ENCODE measurements at places on chromosomes 1 and 21.
A peak's percentile ranks its signal among the peaks of the same experiment; 100 is the strongest.

GRCh38 chr1:150887018-150887417 is at the start of gene CTXND2:
Gene CTXND2, plus strand, starts transcription at chr1:150887136. Its CDS starts 25,179 bp downstream, at chr1:150912315.
- DNase-seq: peak; percentile 65

DNA sequence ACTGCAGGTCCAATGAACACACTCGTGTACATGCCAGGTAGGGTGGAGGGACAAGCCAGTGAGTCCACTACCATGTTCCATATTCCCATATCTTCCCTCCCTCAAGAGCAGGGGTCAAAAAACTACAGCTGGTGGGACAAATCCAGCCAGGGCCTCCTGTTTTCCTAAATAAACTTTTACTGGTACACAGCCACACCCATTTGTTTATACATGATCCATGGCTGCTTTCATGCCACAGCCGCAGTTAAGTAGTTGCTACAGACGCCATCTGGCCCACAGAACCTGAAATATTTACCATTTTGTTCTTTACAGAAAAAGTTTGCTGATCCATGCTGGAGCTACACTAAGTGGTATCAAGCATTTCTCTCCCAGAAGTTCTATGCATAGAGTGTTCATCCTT is 42.4 kb downstream of the CASQ2 start:
- DNase-seq: no peak

DNA sequence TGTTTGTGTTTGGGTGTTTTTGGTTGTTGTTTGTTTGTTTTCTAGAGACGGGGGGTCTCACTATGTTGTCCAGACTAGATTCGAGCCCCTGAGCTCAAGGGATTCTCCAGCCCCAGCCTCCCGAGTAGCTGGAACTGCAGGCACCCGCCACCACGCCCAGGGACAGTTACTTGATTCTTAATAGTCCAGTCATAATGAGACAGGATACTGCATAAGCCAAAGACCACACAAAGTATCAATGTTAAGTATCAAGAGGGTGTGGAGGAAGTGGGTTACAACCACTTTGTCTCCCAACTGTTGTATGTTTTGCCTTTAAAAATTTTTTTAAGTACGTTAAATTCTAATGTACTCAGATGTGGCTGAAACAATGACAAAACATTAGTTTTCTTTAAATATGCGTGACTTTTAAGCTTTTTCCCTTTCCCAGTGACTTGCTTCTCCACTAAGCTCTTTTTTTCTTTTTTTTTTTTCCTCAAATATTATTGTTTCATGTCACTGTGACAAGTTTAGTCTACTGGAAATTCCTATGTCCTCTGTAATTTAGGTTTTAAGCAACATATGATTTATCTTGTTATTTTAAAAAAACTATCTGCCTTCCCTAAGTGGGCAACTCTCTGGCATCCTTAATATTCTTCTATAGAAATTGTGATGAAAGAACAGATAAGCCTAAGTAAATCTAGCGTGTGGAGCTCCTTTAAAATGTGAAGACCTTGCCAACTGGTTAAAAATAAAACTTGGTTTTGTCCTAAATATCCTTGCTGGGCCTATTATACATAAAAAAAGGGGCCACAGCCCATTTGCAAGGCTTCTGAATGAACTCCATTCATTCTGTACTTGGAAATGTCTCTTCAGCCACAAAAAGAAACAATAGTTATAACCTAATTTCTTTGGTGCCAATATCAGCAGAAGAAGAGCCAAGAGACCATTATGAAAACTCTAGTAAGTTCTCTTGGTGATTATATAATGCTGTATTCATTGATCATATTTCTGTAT is 56.2 kb upstream of the DPH5 start:
- DNase-seq: no peak

DNA sequence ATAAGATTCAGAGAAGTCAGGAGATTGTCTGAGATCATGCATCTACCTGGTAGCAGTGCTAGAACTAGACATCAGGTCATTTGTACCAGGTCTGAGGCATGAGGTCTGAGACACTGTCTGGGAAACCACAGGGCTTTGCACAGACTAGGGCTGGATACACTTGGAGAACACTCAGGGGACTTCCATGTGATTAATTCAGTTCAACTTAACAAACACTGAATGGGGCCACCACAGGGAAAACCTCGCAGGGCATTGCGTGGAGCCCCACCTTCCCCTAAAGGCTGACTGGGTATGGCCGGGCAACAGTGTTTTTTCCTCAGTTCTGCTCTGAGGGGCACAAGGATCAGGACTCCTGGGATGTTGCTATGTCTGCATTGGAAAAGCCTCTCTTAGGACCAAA is 86.5 kb upstream of the WARS2 start:
- peak; percentile 32 for DNase-seq

GRCh38 chr1:107991371-107992066 is 26.5 kb upstream of the VAV3 start:
- peak; percentile 76 for DNase-seq

DNA sequence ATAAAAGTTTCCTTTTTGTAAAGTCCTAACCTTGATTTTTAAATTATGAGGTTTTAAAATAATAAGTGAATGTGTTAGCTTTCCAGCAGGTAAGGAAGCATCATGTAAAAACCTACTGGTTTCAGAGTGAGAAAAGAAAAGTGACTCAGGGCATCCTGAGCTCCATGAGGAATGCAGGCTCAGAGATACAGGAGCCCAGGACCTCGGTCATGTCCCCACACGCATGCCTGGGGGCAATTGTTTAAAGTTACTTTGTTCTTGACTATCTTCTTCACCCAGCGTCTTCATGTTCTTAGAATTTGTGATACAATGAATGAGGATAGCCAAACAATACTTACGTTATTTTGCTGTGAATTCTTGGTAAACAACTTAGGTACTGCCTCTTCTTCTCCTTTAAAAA is 117.4 kb upstream of the PLPPR5 start:
- DNase-seq: no peak

- peak; percentile 49 for DNase-seq
Observed at GRCh38 chr1:7669559-7670311, 101.4 kb upstream of the VAMP3 start.

DNA sequence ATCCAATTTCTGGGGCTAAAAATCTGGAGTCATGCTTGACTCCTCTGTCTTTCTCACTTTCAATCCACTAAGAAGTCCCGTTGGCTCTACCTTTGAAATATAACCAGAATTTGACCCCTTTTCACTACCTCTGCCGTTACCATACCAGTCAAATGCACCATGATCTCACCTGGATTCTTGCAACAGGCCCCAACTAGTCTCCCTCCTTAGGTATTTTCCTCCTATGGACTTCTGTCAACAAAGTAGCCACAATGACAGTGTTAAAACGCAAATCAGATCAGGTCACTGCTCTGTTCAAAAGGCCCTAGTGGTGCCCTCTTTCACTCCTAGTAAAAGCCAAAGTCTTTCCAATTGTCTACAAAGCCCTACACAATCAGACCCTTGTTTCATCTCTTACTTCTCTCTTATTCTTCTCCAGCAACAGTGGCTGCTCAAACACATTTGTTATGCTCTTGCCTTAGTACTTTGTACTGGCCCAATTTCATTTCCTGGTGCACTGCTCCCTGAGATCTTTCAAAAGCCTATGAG is 35.7 kb upstream of the AGL start:
- no peak for DNase-seq

DNA sequence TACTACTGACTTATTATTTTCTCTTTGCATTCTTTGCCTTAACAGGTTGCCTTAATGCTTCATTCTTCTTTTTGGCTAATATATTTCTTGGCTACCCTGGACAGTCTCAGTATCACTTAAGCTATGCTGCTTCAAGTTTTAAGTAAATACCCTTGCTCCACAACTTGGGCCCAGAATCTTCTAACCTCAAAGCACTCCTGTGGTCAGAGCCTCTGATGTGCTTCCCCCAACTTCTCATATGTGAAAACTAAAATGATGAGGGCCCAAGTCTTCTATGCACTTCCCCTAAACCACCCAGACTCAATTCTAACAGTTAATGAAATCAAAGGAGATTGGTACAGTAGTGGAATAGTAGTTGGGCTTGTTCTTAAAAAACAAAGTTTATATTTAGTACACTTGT is 314.1 kb downstream of the PLPP3 start:
- DNase-seq: no peak

DNA sequence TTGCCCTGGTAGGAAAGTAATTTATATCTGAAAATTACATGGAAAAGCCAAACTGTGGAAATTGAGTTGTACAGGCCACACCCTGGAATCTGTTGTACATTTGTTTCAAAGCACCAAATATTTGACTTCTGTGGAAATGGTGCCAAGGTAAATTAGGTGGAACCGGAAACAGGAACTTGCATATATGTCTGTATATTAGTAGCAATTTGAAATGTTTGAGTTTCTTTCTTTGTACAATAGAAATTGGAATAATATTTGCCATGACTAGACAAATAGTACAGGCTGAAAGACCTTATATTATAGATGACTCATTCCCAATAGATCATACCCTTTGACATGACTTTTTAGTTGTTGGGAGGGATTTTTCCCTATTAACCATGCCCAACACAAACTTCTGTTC is 10.5 kb upstream of the TAF1A start:
- no peak for DNase-seq

DNA sequence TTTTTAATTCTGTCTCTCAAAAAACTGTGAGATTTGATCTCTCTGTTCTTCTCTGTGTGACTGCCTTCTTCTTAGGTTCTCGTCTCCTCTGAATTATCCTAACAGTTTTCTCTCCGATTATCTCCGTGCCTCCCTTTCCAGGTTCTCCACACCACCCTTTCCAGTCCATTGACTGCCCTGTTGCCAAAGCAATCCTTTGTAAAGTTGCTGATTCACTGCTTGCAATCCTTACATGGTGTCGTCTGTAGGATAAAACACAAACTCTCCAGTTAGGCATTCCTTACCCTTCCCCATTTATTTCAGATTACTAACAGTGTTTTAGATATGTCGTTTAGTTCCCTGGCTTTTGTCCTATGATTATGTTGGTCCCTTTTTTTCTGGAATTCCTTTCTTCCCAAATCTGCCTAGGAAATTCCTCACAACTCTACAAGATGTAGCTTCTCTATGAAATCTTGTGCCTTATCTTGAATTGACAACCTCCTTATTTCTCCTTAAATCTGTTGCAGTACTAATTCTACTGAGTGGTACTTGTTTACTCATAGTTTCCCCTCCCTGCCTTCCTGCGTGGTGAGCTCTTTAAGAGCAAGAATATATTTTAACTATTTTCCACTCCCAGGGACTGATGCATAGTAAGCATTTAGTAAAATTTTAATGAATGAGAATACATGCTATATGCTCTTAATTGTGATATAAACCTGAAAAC is 22.3 kb downstream of the RCOR3 start:
- DNase-seq: peak; percentile 44

DNA sequence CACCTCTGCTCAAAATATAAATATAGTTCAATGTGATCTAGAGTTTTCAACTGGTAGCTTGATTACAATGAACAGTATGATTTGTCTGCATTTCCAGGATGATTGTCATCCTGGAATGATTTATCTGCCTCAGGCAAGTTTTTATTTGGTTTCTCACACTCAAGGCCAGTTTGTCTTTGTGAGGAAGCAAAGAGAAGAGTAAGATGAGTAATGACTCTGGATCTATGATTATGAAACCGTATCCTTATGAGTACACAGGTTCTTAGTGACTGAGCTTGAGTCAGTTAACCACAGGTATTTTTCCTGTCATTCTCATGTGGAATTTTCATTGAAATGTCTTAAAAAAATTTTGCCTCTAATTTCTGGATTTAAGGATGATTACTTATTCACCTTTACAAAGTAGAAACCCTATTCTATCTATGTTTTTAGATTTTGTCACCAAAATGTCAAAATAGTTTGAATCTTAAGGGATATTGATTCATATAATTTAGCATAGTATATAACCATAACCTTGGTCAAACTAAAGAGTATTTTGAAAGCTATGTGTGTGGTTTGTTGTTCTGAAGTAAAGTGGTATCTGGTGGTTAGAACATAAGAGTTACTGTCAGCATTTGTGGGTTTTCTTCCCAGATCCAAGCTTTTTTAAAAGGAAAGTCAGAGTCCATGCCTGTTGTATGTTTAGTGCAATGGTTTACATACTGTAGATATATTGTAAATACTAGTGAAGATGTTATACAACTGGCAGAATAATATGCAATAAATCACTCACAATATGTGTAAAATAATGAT is 145.0 kb downstream of the RASAL2 start:
- DNase-seq: peak; percentile 92

DNA sequence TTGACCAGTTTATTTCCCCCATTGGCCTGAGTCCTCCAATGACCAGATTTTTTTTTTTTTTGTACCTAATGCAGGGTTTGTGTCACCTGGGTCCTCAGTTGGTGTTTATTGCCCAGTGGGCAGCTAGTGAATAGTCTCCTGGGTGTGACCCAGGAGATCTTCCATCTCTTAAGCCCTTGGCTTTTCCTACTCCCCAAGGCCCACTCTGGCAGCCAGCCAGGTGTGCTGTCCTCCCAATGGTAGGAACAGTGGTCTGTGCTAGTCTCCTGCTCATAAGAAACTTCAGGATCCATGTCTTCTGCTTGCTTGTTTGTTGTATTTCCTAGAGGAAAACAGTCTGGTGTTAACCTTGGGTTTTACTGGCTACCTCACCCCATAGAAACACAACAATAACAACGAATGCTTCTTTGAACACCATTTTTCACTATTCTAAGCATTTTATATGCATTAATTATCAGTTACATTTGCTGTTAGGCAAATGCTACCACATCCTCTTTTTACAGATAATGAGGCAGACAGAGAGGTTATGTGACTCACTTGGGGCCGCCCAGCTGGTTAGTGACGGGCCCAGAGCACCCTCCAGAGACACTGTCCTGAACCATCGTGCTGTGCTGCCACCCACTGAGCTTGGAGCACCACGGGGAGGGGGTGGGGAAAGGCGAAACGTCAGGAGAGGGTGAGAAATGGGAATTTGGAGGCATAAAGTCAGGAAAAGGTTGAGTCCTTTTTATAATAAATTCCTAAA is 107.5 kb downstream of the HIVEP3 start:
- DNase-seq: peak; percentile 41

- DNase-seq: peak; percentile 75
Observed at GRCh38 chr1:118989878-118990378, 1.8 kb upstream of the TBX15 start.

- DNase-seq: peak; percentile 55
Observed at GRCh38 chr1:79815115-79815514, 808.6 kb upstream of the ADGRL4 start.

GRCh38 chr1:230068952-230069684 is 2.1 kb downstream of the GALNT2 start:
- DNase-seq: no peak

DNA sequence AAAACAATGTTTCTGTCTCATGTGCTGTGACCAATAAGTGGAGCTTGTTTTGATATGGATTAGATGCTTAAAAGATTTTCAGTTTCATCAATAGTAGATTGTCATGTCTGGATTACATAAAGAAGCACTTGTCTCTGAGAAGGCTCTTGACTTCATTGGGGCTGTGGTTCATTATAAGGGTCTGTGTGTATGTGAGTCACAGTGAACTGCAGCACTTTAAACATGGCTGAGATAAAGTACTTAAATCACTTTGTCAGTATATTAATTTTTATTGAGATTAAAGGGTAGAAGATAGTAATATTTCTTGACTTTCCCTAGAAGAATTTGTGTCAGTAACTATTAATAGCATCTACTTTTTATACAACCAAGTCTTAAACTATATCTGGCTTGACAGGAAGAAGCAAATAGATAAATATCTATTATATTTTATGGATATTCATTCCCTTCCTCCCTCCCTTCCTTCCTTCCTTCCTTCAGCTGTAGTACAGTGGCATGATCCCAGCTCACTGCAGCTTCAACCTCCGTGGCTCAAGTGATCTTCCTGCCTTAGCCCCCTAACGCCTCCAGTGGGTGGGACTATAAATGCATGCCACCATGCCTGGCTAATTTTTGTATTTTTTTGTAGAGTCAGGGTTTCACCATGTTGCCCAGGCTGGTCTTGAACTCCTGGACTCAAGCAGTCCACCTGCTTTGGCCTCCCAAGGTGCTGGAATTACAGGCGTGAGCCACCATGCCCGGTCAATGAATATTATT is 48.8 kb downstream of the ZFYVE9 start:
- no peak for DNase-seq

- peak; percentile 49 for DNase-seq
Observed at GRCh38 chr1:167905671-167906070, 8.3 kb downstream of the ADCY10 start.

All from cardiac fibroblast (primary cell).